ENCODE measurements at places on chromosomes 1 and 21.

- DNase-seq, result no peak
Observed at GRCh38 chr1:28886731-28887418, 27.5 kb upstream of the EPB41 start.

- no peak for DNase-seq
Observed at GRCh38 chr1:13956393-13956792, 256.4 kb downstream of the PRDM2 start.

DNA sequence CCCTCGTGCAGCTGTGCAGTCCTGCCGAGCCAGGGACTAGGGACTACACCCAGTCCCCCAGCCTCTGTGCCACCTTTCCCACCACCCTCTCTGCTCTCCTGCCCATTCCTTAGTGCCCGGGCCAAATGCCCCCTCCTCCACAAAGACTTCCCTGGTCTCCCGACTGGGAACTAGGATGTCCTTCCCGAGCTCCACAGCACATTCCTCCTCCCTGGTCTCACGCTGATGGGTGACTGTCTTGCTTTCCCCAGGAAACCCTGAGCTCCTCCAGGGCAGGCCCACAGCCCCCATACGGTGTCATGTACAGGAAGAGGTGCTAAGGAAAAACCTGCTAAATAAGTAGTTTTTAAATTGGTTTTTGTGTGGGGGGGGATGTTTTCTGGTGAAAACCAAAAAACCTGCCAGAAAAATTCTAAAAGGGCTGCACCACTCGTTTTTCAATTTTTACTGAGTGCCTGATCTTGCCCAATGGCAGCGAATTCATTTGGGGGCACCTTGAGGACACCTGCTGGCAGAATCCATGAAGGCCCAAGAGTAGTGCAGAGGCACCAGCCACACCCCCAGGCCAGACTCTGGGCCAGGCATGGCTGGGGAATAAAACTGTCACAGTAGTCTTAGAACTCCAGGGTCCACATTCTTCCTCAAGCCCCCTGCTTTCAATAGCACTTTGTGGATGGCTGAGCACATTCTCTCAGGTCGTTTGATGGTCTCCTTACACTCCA is 50.4 kb downstream of the GLIS1 start:
- DNase-seq, result no peak

GRCh38 chr1:28159680-28160079 is 16.8 kb downstream of the PTAFR start:
- DNase-seq, result no peak

- no peak for DNase-seq
Observed at GRCh38 chr1:173266841-173267240, 59.7 kb upstream of the TNFSF4 start.

DNA sequence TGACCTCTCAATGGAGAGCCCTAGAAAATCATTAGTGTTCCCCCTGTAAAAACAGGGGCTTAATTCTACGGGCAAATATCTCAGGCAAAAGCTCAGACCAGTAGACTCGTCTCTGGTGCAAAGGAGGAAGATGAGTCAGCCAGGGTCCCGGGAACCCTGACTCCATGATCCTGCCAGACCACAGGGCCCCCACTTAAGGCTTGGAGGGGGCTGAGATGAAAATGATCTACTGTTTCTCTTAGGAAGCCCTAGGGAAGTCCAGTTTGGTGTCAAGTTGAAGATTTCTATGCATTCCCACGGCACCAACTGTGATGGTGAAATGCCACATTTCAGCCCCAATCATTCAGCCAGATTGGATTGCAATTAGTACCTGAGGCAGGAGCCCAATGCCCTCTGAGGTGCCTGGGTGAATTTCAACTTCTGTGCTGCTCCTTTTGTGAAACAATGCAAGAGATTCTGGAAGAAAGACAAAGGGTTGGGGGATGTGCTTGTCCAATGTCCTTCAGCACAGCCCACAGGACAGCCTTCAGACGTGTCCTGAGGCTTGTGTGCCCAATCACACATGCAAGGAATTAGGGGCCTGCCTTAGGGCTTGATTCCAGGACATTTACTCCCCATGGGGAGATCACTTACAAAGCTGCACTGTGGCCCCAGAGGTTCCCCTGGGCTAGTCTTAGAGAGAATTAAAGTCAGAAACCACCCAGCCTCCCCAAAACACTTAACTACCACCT is 18.1 kb downstream of the NAV1 start:
- no peak for DNase-seq

GRCh38 chr1:239123260-239123659 is 263.1 kb upstream of the CHRM3 start:
- no peak for DNase-seq

GRCh38 chr1:230084408-230085177 is 17.6 kb downstream of the GALNT2 start:
- DNase-seq, result no peak

DNA sequence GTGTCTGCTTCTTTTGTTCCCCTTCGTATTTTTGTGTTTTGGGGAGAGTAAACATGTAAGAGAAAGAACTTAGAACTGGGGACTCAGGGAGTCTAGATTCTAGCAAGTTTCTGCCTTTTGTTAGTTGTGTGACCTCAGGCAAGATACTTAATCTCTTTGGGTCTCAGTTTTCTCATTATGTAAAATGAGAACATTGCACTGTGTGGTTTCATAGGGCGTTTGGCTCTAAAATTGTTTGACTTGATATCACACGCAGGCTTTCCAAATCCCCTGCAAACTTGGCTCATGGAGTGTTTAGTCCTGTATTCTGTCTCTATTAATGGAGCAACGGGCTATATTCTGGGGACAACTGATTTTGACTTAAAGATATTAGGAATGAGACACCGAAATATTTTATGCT is 57.7 kb downstream of the NTNG1 start:
- DNase-seq, result no peak

DNA sequence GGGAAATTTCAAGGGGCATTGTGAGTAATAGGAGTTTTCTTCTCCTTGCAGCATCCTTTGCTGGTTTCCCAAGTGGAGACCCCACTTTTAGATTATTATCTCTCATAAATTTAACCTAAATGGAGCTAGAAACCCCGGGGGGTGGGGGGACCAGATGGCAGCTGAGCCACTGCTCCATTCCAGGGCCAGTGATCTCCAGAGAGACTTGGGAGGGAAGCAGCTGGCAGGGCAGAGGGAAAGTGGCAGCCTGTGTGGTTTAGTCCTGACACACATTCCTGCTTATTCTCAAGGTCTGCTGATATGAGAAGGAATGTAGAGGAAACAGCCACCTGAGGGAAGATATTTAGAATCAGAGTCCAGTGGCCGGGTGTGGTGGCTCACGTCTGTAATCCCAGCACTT is 16.3 kb downstream of the PCP4L1 start:
- DNase-seq, result peak; percentile 58

DNA sequence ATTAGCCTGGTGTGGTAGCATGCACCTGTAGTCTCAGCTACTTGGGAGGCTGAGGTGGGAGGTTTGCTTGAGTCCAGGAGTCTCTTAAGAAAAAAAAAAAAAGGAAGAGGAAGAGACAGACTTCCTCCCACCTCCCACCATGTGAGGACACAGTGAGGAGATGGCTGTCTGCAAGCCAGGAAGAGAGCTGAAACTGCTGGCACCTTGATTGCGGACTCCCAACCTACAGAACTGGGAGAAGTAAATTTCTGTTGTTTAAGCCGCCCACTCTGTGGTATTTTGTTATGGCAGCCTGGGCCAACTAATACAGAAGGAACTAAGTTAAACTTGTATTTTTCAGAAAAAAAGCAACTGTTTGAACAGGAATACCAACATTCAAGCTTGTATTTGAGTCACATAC is 21.7 kb downstream of the DOP1B start:
- no peak for DNase-seq

GRCh38 chr1:189708674-189709073 is 769.0 kb downstream of the BRINP3 start:
- no peak for DNase-seq

- DNase-seq, result no peak
Observed at GRCh38 chr1:226611301-226611700, 62.7 kb downstream of the STUM start.

Data from NCI-H524 treated with DMSO at 0.1 percent for 48 hours (cell line).